ENCODE measurements at places on chromosomes 4 and X.

GRCh38 chrX:150081076-150081475 lies 142.8 kb upstream of the EOLA2 start:
- DNase-seq = peak; percentile 41

GRCh38 chr4:77158487-77158861 lies 1.5 kb downstream of the CCNG2 start:
- no peak for DNase-seq

GRCh38 chr4:137705171-137705783 lies 173.0 kb upstream of the PCDH18 start:
- DNase-seq = no peak

- DNase-seq = no peak
Observed at GRCh38 chrX:75335127-75335458, 61.2 kb downstream of the UPRT start.

DNA sequence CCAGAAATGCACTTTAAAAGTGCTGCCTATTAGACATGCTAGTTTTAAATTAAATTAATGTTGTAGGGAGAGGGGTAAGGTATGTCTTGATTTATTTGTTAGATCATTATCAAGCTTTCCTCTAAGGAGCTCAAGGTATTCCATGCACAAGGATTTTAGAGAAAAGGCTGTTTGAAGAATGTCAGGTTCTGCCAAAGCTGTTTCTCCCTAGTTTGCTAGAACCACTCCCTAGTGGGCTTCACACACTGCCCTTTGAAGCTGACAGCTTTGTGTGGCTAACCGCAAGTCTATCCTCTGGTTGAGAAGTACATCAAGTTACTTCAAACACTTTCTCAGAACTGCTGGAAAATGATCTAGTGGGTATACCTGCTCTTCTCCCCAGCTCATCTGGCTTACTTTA lies 32.3 kb downstream of the RASL11B start:
- DNase-seq = peak; percentile 37

DNA sequence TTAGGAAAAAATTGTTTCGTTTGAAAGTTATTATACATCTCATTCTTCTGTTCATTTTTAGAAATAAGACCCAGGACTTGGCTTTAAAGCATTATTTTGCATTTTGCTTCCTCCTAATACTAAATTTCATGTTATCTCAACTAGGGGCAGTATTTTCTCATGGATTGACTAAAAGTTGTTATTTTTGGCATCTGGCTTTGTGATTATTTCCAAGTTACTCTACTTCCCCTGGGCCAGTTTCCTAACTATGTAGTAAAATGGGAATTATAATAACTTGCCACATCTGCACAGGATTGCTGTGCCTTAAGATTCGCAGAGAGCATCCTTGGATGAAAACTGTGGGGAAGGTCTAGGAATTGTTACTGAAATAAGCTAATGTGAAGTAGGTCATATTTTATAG lies 3.0 kb downstream of the RBPJ start:
- DNase-seq = no peak

GRCh38 chr4:26648260-26648659 lies 64.4 kb downstream of the TBC1D19 start:
- DNase-seq = no peak

DNA sequence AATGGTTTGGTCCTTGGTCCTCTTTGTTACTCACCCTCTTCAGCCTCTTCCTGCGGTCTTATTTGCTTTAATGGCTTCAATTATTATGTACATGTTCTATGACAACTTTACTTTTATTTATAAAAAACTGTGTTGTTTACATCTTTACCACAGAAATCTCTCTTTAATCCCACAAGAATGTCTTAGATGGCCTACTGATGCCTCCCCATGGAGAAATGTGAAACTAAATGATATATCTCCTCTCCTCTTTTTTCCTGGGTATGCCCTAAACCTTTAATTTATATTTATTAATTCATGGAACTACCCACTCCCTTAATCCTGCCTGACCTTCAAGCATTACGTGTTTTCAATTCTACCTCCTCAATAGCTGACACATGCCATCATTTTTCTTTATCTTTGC lies 573.2 kb downstream of the CENPC start:
- DNase-seq = no peak

GRCh38 chr4:147039976-147040575 lies 94.4 kb upstream of the TTC29 start:
- DNase-seq = no peak

DNA sequence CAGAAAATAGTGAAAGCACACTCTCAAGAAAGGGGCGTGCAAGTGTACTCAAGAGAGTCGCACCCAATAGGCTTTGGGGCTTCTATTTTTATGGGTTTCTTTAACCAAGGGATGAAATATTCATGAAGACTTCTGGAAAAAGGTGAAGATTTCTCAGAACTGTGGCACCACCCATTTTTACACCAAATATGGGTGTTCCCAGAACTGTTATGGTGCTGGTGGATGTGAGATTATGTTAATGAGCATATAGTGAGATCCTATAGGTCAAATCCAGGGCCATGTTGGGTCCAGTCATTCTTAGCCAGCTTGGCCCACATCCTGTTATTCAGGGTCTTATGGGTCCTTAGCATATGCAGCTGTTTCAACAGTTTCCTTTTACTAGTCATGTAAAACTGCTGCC lies 61.0 kb upstream of the SMIM10 start:
- DNase-seq = no peak

DNA sequence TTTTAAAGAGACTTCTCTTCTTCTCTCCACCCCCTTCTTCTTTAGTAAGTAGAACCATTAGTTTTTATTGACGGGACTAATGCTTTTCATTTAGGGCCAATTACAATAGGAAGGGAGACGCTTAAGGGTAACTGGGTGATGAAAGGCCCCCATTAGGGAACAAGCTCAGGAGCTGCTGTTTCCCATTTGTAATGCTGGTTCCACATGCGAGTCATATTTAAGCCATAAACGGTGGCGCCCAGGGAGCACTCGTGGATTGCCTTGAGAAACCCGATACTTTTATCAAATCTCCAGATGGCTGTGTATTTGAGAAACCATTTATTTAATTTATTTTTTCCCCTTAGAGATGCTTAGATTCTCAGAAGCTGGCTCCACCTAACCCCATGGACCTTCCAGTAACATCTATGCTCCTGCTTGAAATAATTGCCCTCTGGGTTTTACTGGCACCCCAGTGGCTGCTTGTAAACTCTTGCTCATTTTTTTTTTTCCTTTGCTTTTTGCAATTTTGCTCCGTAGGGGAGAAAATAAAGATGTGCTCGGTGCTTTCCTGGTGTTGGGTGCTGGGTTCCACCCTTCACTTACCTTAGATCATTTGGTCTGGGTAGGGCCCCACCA lies 124.2 kb upstream of the MSX1 start:
- no peak for DNase-seq

DNA sequence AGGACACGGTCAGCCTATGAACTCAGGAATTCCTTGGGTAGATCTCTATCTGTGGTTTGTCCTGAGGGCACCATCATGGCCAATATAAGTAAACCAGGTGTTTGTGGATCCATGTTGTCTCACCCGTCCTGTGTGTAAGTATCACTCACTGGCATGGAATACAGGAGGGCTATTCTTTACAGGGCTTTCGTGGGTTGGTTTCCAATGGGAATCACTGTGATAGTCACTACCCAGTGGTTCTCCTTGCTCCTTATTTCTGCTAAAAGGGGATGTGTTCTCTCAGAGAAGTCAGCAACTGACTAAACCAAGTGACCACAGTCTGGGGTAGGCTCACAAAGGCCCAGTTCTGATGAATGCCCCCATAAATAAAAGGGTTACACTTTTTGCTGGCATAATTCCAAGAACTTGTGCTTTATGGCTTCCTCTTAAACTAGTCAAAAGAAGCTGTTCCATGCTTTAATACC lies 236.7 kb upstream of the JADE1 start:
- DNase-seq = no peak

DNA sequence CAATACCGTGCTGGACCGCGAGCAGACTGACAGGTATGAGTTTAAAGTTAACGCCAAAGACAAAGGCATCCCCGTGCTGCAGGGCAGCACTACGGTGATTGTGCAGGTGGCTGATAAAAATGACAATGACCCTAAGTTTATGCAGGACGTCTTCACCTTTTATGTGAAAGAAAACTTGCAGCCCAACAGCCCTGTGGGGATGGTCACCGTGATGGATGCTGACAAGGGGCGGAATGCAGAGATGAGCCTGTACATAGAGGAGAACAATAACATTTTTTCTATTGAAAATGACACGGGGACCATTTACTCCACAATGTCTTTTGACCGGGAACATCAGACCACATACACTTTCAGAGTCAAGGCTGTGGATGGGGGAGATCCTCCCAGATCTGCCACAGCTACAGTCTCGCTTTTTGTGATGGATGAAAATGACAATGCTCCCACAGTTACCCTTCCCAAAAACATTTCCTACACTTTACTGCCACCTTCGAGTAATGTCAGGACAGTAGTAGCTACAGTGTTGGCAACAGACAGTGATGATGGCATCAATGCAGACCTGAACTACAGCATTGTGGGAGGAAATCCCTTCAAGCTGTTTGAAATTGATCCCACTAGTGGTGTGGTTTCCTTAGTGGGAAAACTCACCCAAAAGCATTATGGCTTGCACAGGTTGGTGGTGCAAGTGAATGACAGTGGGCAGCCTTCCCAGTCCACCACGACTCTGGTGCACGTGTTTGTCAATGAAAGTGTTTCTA lies 3.2 kb downstream of the PCDH7 start:
- DNase-seq = no peak

- no peak for DNase-seq
Observed at GRCh38 chr4:84362896-84363655, 136.0 kb downstream of the NKX6-1 start.

DNA sequence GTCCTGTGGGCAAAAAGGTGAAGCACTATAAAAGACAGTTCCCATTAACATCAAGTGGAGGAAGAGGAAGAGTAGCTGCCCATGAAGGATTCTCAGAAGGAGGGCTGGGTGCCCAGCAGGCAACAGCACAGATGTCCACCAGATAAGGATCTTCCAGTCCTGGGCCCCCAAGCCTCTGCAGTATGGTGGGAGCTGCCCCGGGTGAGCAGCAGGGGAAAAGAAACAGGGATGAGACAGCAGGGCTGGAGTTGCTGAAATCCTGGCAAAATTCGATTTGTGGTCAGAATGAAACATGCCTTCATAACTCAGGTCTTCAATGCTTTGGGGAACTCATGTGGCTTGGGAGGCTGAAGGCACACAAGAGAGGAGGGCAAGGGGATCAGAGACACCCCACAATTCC lies 94.6 kb downstream of the RASL11B start:
- DNase-seq = no peak

DNA sequence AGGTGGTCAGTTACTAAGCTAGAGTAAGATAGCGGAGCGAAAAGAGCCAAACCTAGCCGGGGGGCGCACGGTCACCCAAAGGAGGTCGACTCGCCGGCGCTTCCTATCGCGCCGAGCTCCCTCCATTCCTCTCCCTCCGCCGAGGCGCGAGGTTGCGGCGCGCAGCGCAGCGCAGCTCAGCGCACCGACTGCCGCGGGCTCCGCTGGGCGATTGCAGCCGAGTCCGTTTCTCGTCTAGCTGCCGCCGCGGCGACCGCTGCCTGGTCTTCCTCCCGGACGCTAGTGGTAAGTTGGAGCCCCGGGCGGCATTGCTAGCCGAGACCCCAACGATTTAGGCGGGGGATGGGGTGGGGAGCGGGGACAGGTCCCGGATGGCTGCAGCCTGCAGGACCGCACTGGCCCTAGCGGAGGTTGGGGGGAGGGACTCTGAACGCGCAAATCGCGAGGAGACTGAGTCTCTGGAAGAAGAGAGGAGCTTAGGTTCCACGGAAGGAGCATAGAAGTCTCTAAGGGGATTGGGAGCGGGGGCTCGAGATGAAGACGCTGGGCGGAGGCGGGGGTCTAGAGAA lies 573 bp downstream of the HTR2C start:
- no peak for DNase-seq

- DNase-seq = no peak
Observed at GRCh38 chr4:25580633-25581467, 74.8 kb upstream of the SLC34A2 start.

DNA sequence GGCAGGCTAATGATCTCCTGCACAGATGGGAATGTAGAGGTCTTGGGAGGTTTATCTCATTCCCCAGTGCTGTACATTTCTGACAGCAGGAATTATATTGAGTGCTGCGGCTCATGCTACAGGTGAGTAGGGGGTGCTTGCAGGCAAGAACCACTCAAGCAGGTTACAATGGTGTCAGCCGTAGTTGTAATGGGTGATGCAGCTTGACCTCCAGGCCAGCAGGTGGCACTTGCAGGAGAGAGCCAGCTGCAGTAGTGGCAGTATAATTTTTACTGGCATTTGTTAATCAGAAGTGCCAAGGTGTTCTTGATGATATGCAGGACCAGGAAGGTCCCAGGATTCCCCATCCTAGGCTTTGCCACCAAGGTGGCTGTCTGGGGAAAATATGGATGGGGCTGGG lies 759.6 kb upstream of the NDST4 start:
- DNase-seq = no peak

DNA sequence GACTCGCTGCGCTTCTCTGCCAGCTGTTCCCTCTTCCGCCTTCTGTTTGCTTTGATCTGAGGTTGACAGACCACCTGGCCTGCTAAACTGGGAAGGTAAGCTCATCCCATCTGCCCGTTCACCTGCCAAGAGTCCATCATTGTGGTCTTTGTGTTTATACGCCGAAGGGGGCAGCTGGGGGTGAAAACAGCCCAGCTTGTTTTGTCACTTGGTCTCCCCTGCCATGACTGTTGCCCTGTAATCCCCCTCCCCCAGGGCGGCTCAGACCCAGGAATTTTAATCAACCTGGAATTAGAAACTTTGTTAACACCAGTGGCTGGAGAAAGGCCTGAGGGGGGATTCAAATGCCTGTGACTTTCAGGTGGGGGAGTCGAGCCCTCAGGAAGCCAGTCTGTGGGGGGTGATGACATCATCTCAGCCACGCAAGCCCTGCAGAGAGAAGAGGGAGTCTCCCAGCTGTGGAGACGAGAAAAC lies 333.3 kb downstream of the BCOR start:
- DNase-seq = no peak

Data from femur (tissue), 1 donor.